ENCODE measurements at places on chromosomes 6 and 20.
A peak's percentile ranks its signal among the peaks of the same experiment; 100 is the strongest.

GRCh38 chr6:71599359-71599758 lies 287.0 kb upstream of the RIMS1 start:
- DNase-seq, result no peak

DNA sequence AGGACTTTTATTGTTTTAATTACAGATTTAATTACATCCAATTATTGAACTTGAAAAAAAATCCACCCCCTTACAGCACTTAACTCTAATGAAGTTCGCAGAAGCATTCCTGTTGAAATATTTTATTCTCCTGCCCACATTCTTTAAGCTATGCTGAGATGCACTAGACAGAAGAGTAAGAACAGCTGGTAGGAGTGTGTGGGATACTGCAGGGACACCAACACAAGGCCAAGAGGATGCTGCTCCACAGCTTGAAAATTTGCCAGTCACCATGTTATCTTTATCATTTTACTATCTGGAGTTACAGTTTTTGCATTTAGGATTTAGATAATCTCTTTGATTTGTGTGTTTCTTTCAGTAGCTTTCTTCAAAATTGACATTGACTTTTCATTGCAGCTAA lies 180.7 kb downstream of the EPHA7 start:
- no peak for DNase-seq

DNA sequence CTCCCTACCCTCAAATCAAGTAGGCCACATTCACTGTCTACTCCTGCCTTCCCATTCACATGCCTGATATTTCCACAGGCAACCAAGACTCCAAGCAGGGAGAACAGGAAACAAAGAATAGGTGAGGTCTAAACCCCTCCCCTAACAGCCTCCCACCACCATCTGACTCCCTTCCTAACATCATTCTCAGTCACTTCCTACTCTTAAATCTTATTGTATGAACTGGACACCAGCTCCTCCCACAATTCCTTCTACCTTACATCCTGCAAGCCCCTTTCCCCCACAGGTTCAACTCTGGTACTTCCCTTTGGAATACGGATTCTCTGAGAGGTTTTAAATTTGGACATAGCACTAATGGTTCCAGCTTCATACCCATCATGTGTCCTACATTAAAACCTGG lies 944 bp upstream of the C6orf136 start:
- DNase-seq, result no peak

DNA sequence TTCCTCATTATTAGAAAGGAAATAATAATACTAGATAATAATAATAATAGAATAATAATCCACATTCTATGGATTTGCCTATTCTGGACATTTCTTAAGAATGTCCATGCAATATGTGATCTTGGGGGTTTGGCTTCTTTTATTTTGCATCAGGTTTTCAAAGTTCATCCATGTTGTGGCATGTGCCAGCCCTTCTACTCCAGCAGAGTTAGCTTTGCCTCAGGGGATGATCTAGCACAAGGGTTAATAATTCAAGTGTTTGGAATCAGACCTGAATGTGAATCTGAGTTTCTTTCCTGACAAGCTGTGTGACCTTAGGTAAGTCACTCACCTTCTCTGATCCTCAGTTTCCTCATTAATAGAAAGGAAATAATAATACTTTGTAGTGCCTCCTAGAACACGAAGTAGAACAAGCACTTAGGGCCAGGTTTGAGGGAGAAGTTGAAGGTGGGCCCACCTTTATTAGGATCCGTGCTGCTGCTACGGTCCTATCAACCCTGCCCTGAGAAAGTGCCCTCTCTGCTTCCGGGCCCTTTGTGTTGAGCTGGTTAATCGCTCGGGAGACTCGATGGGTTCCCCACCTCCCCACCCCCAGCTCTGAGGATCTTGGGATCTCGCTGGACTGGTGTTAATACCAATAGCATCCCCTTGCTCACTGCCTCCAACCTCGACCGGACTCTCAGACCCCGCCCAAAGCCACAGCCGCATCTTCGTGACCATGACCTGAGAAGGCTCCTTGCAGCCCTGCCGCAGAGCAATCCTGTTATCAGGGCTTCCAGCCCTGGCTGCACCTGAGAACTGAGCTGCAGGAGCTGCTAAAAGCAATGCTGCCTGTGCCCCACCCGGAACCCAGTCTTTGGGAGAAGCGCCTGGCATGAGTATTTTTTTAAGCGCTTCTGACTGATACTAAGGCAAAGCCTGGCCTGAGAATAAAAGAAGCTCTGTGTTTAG lies 26.9 kb downstream of the RBM38 start:
- no peak for DNase-seq

DNA sequence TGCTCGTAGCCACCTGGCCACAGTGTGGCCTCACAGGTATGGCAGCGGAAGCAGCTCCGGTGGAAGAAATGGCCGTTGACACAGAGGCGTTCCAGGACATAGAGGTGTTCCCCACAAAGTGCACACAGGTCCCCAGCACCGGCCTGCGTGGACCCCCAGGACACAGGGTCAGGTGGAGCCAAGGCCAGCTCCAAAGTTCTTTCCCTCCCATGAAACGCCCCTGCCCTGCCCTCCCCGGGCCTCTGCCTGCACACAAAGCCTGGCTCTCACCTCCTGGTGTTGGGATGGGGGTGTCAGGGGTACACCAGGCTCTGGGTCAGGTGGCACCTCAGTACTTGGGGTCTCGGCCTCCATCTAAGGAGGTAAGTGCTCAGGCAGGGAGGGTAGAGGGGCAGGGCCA lies 6.6 kb downstream of the SMPD2 start:
- DNase-seq, result no peak

DNA sequence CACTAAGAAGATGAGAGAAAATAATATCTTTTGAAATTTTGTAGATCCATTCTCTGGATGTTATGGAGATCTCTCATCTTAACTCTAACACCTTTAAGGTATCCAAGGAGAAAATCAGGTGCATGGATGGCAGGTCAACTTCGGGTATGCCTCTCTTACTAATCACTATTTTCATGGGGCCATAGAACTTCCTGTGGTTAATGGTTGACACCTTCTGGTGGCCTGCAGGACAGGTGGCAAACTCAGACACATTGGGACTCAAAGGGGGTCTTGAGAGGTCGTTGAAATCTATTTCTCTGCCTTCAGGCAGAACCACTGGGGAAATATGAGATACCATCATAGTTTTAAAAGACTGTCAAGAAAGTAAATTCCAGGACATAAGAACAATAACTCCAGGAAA lies 76.5 kb downstream of the ADAT2 start:
- DNase-seq, result no peak

- DNase-seq, result peak; percentile 79
Observed at GRCh38 chr6:117605169-117605826, 3.0 kb upstream of the GOPC start.

DNA sequence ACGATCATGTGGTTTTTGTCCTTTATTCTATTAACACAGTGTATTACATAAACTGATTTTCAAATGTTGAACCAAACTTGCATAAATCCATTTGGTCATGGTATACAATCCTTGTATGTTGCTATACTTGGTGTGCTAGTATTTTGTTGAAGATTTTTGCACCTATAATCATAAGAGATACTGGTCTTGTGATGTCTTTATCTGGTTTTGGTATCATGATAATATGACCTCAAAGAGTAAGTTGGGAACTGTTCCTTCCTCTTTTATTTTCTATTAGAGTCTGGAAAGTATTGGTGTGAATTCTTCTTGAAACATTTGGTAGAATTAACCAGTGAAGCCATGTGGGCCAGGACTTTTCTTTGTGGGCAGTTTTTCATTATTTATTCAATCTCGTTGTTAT lies 65.3 kb downstream of the TRPC4AP start:
- no peak for DNase-seq

- DNase-seq, result no peak
Observed at GRCh38 chr6:45132658-45133294, 195.4 kb upstream of the RUNX2 start.

GRCh38 chr6:121526282-121526681 lies 90.8 kb downstream of the GJA1 start:
- no peak for DNase-seq

DNA sequence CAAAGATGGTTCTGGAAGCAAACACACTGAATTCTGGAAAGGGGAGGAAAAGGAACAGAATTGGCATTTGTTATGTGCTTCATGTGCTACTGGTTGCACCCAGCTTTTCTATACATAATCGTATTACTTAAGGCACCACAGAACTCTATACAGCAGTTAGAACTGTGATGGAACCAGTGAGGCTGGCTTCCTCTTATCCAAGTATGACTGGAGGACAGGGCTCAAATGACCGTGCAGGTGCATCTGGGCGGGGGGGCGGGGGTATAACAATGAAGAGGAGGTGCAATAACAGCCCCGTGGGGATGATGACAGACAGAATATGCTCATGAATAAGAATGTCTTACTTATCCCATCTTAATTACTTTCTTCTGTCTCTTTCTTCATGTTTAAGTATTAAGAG lies 144.2 kb downstream of the BTBD9 start:
- DNase-seq, result no peak

- DNase-seq, result peak; percentile 20
Observed at GRCh38 chr20:63657260-63657936, 714 bp upstream of the RTEL1 start.

- no peak for DNase-seq
Observed at GRCh38 chr6:113640051-113640450, 217.1 kb upstream of the MARCKS start.

DNA sequence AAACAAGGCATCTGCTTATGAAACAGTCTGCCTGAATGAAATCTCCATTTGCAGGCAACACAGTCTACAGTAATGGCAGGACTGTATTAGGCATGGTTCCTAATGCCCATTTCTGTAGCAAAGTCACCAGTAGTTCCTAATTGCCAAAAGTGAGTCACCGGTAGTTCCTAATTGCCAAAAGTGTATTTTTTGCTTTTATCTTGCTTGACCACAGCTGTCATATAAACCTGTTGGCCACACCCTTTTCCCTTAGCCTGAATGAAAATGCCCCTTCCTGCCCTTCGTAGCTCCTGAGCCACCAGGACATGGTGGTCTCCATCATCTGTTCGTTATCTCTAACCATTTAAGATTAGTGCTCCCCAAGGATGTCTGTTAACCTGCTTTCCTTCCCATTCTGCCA lies 34.5 kb downstream of the MTHFD1L start:
- no peak for DNase-seq

- no peak for DNase-seq
Observed at GRCh38 chr6:5626727-5627426, 365.6 kb downstream of the FARS2 start.

- no peak for DNase-seq
Observed at GRCh38 chr6:15535495-15536197, 127.2 kb downstream of the DTNBP1 start.

- DNase-seq, result no peak
Observed at GRCh38 chr20:48357714-48358113, 470.1 kb downstream of the PREX1 start.

- no peak for DNase-seq
Observed at GRCh38 chr20:32062776-32063170, 10.7 kb downstream of the HCK start.

DNA sequence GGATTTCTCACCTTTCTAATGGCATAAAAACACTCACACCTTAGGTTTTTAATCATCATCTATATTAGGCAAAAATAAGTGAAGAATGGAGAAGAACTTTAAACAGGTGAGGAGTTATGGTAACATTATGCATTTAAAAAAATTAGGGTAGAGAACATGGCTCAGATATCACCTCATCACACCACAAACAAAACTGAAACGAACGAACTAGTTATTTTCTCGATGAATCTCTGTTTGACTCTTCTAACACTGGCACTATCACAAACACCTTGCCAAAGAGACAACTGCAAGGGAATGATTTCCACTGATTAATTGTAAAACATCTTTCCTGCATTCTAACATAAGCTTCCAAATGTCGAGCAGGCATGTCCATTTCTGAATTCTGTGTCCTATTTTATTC lies 286.1 kb upstream of the GJE1 start:
- no peak for DNase-seq

GRCh38 chr6:3041606-3042005 lies 26.7 kb upstream of the RIPK1 start:
- no peak for DNase-seq

DNA sequence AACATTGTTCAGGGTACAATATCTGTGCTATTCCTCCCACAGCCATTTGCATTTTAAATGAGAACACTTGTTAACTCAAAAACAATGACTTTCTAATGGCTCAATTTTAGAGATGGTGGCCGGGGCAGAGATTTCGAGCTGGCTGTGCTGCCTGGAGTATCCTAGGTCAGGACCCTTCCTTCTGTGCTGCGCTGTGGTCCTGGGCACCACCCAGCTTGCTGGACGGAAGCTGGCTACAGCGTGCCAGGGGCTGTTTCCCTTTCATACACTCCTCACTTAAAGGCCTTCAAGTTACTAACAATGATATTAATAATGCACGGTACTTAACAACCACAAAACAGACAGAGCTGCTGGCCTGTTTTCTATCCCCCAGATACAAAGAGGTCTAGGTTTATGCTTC lies 194.4 kb upstream of the CST7 start:
- no peak for DNase-seq

All from AG10803 (cell line).